ENCODE measurements at places on chromosomes 12 and 14.
A peak's percentile ranks its signal among the peaks of the same experiment; 100 is the strongest.

DNA sequence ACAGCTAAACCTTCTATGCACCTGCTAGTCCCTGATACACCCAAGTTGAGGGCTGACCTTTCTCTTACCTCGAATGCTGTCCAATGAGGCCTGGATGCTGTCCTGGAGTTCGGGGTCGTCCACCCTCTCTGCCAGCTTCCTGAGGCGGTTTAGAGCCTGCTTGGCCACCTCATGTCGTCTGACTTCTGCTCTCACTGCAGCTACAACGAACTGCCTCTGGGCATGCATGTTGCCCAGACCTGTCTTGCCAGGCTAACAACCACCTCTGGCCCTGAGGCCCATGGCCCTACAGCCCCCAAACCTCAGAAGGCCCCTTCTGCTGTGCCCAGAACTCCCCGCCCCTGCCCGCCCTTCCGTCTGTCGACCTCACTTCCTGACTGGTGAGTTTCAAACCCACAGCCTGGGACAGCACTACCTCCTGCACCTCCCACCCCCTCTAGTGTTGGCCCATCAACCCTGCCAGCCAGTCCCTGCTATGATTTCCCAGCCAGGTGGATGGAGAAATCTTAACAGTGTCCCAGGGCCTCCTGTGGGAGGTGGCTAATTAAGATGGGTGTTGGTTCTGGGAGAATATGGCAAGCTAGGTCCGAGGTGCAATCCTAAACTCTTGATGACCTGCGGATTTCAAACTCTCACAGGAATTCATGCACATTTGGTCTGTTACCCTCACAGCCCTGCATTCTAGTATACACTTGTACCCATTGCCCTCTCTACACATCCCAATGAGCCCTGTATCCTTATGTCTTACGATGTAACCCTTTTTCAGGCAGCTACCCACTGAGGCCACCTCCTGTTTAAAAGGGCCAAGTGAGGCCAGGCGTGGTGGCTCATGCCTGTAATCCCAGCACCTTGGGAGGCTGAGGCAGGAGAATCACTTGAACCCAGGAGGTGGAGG is 2.7 kb upstream of the TSPAN31 start:
- peak; percentile 68 for DNase-seq

DNA sequence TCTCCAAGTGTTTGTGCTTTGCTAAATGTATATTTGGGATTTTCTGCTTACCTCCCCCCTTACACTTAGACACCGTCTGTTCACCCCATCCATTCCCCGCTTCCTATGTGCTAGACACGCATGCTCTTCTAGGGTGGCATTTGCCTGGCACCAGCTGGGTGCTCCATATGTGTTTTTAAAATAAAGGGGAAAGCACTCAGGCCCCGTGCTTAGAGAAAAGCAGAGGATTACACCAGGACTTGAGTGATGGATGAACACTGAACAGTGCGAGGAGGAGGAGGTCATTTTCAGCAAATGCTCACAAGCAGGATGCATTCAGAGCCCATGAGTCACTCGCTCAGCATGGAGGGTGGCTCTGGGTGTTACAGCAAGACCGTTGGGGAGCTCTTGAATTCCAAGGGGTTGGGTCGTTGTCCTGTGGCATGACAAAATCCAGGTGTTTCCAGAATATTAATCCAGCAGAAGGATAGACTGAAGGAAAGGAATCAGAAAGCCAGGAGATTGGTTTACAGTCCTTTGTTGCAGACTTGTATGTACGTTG is 2.9 kb upstream of the BDKRB1 start:
- no peak for DNase-seq

GRCh38 chr12:89576572-89577220 is 50.8 kb upstream of the POC1B start:
- DNase-seq = no peak

- no peak for DNase-seq
Observed at GRCh38 chr14:105700622-105701288, 174.4 kb downstream of the TMEM121 start.

- no peak for DNase-seq
Observed at GRCh38 chr12:75856235-75856634, 175.3 kb downstream of the PHLDA1 start.

DNA sequence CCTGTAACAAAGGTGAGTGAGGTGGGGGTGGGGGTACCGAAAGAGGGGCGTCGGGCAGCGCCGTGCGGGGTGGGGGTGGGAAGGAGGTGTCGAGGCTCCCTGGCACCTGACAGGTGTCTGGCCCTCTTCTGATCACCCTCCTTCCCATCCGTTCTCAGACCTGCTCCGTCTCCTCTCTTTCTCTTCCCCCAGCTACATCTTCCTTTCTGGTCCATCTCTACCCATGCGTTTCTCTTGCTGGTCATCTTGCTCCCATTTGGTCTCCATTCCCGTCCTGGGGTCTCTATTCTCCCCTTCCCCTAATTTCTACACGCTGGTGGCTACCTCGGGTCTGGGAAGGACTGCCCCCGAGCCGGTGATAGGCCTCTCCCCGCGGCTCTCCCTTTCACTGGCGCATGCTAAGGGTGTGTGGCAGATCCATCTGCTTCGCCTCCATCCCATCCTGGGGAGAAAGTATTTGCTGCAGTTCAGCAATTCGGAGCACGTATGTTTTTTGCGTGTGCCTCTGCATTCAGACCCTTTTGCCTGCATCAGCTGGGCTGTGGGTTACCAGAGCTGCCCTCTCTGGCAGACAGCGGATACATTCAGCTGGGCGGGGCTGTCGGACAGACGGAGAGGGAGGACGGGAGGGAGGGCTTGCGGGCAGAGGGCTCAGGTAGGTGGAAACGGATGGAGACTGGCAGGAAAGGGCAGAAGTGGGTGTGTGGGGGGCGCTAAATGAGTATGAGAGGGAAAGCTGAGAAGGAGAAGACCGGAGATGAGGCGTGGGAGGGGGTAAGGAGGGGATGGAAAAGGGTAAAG is 730 bp downstream of the CLSTN3 start:
- DNase-seq = peak; percentile 34

DNA sequence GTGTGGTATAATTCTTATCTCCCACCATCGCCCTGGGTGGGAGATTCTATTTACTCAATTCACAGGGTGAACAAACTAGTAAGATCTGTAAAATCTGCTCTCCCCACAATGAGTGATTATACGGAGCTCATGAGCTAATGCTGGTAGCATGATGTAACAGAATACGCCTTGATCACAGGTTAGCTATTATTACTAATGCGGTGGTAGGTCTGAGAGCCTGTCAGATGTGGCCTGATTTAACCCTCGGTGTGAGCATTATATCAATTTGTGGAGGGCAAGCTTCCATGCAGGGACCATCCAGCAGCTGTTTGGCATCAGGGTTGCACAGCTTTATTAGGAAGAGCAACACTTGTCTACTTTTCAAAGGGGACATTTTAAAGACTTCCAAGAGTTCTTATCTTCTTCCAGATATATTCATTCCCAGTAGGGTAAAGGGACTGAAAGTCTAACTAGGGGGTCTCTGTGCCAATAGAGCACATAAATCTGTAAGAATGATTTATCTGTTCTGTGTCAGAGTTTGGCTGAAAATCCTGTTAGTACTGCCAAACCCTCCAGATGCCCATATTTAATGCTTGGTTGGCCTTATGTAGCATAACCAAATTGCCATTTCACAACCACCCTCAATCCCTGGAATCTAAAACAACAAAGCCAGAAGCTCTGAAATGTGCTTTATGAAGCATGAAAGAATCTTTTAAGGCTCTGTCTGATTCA is 18.7 kb downstream of the TSHR start:
- no peak for DNase-seq

DNA sequence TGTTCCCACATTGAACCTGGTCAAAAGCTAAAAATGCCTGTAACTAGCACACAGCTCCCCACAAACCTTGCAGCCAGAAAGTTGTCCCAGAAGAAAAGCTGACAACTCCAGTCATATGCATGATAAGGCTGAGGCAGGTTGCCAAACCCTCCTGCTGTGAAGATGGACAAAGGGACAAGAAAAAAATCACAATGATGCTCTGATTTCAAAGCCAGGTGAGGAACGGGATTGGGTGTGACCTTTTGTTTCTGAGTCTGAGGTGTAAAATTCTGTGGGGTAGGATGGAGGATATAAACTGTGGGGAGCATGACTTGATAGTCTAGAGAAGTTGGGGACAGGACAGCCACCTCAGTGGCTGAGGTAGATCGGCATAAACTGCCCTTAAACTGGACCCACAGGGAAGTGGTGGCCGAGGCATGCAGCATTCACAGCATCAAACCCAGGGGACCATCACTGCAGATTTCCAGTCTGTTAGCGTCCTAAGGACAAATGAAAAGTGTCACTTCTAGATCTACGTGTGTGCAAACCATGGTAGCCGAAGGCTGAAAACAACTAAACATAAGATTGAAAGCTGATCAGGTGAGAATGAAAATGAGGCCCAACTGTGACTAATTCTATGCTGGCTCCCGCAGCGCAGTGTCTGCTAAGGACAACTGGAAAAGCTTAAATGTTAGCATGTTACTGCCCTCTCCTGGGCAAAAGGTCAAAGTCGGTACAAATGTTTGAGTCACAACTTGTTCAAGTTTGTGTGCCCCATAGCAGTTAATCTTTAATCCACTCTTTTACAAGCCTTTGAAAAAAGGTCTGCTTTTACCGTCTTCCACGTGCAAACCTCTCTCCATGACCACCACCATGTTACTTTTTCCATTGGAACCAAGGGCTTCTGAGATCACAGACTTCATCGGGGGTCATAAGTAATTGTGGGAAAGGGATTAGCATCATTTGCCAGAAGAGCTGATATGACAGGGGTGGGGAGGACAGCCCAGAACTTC is 39.8 kb downstream of the GRIN2B start:
- no peak for DNase-seq

DNA sequence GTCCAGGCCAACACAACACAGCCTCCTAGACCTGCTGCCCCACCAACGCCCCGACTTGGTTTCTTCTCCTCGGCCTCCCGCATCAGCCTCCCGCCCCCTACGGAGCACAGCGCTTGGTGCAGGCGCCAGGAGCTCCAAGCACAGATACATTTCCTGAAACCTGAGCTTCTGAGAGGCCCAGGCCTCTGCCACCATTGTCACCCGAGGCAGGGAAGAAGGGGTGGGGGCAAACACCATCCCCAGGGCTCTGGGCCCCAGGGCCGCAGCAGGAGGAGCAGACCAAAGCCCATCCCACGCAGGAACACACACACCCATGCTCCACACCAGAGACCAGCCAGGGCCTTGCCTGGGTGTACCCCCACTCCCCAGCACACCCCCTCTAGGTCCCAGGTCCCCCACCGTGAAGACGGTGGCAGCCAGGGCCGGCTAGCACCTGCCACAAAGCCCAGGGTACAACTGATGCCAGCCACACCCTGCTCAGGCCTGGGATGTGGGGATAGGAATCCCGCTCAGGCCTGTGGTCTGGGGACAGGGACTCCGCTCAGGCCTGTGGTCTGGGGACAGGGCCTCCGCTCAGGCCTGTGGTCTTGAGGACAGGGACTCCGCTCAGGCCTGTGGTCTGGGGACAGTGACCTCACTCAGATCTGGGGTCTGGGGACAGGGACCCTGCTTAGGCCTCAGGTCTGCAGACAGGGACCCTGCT is 5.4 kb downstream of the JAG2 start:
- DNase-seq = no peak

DNA sequence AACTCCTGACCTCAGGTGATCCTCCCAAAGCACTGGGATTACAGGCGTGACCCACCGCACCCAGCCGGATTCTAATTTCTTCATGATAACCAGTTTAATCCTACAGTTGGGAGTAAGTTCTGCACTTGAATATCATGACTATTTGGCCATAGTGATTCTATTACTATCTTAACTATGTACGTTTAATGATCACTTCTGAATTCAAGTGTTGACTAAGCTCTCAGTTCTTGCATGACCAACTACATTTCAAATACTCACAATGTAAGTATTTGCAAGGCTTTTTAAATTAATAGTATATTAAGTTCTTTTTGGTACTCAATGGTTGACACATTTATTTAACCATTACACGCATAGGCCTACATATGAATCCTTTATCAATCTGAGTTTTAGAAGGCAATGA is 17.4 kb upstream of the VPS33A start:
- DNase-seq = no peak

GRCh38 chr14:76396714-76397187 is 20.8 kb downstream of the ESRRB start:
- no peak for DNase-seq

- no peak for DNase-seq
Observed at GRCh38 chr12:109356577-109356976, 8.9 kb downstream of the MYO1H start.

DNA sequence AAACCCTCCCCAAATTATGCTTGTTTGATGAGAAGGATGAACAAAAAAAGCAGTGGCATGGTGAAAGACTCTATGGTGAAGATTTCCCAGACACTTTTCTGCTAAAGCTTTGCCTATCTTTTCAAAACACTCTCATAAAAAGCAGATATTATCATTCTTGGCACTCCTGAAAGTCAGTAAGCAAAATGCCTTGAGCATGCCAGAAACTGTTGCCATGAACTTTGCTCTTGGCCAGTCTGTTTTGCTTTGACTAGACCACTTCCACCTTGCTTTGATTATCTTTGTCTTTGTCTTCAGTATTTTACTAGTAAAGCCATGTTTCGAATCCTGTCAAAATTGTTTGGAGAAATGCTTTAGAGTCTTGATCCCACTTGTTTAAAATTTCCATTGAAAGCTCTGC is 110.4 kb downstream of the CNTN1 start:
- DNase-seq = no peak

GRCh38 chr14:69616408-69616773 is 5.0 kb downstream of the SUSD6 start:
- DNase-seq = no peak

GRCh38 chr14:94767321-94767878 is 2.5 kb downstream of the GSC start:
- DNase-seq = no peak

DNA sequence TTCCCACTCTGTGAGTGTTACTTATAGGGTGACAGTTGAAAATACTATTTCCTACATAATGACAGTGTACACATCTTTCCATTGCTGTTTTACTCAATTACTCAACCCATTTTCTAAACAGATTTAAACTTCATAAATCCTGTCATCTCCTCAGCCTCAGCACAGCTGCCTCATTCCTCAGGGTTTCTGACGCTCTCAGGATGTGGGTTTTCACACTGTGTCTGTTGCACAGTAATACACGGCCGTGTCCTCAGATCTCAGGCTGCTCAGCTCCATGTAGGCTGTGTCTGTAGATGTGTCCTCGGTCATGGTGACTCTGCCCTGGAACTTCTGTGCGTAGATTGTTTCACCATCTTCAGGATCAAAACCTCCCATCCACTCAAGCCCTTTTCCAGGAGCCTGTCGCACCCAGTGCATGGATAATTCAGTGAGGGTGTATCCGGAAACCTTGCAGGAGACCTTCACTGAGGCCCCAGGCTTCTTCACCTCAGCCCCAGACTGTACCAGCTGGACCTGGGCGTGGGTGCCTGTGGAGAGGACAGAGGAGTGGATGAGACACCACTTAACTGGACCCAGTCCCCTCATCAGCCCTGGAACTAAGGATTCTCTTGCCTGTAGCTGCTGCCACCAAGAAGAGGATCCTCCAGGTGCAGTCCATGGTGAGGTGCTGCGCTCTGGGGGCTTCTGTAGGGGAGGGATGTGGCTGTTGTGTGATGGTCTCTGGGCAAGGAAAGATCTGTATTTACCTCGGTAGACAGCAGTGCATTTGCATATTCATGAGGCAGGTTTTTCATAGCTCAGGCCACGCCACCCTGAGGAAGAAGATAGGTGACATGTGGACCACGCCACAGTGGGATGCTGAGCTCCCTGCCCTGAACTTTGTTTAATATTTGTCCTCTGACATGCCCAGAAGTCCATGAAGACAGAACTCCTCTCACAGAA is 750.2 kb downstream of the TMEM121 start:
- DNase-seq = no peak
